Amygdala (tissue), 56 donors: ENCODE measurements at places on chromosomes 3 and 15.

DNA sequence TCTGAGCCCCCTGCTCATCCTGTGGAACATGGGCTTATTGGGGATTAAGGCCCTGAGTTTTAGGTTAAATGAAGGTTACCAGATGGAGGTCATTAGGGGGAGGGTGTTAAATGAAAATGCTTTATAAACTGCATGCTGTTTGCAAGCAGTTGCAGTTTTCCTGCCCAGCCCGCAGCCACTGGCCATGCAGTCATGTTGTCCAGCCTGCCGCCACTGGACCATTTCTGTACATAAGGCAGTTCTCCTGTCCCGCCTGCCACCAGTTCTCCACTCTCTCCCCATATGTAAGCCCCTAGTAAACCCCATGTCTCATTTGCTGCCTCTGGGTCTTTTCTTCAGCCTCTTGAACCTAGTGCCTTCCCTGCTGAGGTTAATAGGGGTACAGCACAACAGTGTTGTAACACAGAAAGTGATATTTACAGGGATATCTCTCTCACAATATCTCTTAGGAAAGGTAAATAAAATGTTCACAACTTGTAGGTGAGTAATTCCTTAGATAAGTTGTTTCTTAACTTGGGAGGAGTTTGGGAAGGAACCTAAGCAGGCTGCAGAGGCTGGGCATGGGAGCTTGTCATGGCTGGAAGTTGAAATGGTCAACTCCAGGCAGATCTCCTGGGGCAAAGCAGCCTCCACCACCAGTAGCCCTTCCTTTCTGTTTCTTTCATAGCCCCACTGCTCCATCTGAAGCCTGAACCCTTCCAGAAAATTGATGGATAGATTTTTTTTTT, 148.2 kb downstream of the CMSS1 start:
- DNase-seq = no peak

DNA sequence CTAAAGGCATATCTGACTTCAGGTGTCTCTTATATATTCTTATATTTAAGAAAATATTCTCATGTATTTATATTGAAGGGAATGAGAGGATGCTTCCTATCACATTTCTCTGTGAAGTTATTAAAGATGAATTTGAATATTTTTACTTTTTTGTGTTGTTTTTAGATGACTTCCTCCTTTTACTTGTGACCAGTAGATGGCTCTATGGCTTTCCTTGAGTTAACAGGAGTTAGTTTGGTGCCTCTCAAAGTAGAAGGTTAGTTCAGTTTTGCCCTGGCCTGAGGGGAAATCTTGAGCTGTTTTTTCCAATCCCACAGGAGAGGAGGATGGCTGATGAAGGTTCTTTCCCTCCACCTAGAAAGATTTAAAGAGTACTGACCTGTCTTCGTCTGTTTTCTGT, 80.7 kb downstream of the SQOR start:
- no peak for DNase-seq

DNA sequence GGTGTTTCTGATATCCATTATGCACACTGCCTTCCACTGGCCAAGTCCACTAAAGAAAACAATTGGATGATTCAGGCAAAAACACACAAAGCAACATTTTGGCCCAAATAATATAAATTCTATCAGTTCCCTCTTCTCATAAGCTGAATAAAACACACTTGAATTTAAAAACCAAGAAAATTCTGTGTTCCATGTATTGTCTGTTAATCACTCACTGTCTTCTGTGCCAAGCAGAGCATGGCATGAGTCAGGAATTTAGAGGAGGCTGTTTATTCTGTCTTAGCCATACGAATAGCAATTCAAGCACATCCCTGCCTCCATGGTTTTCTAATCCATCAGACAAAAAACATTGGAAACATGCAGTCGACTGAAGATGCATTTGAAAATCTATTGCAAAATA, 215.6 kb upstream of the UMPS start:
- DNase-seq = no peak

DNA sequence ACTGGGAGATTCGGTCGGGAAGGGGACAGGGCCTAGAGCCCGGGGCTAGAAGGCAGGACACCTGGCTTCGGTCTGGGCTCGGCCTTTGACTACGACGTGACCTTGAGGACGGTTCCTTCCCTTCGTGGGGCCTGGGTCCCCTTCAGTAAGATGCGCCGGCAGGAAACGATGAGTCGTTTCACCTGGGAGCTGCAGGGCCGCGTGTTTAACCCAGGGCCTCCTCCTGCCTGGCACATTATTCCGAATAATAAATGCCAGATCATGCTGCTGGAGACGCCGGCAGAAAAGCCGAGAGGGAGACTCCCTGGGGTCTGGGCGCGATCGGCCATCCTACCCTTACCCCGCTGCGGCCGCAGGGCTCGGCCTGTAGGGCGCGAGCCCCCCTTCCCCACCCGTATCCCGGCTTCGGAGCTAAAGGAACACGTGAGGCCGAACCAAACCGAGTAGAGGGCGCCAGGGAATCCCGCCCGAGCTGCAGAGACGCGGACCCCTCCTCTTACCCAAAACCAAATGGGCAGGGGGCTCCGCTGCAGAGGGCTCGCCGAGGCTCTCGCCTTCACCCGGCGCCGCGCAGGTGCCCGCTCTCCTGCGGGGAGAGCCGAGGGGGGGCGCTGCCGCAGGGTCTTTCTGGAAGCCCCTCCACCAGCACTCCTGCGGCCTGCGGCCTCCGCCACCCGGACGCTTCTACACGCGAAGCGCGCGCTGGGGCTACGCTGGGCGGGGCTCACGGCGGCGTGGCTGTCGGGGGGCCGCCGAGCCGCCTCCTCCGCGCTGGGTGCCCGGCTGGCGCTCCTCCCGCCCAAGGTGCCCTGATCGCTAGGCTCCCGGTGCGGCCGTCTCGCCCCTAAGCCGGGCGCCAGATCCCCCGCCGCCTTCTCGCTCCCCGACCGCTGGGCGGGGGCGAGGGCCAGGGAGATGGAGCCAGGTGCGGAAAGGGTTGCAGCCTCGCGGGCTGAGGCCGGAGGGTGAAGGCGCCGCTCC, at the start of gene BDH1:
Gene BDH1 (minus strand): TSS at position 688 of the 981 bp plus-strand sequence. CDS start 9,525 bp downstream, outside the sequence.
- peak; percentile 37 for DNase-seq

DNA sequence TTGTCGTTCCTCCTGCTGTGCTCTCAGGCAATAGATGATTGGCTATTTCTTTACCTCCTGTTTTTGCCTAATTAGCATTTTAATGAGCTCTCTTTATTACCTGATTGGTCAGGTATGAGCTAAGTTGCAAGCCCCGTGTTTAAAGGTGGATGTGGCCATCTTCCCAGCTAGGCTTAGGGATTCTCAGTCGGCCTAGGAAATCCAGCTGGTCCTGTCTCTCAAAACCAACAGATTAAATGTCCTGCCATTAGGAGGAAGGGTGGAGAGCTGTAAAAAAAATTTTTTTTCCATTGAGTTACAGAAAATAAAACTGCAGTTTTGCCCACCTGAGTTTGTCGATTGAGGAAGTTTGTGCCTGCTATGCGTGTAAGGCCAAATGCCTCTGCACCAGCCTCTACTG, 5.4 kb upstream of the ACSBG1 start:
- no peak for DNase-seq

DNA sequence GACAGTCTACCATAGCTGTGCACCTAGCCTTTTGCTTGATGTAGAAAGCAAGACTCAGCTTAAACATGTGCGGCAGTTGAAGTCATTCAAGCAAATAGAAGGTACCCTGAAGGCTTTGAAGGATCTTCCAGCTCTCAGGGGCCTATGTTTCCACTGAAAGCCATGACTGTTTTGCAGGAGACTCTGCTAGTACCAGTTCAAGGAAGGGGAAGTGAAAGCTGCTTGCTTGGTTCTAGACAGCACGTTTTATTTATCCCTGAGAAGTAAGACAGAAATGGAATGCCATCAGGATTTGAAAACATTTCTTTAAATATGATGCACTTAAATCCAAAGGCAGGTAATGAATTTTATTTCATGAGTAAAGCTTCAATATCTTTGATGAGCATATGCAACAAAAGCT, 311.4 kb downstream of the PDCD6IP start:
- no peak for DNase-seq

GRCh38 chr15:87753539-87753938, 503.0 kb downstream of the NTRK3 start:
- DNase-seq = no peak

DNA sequence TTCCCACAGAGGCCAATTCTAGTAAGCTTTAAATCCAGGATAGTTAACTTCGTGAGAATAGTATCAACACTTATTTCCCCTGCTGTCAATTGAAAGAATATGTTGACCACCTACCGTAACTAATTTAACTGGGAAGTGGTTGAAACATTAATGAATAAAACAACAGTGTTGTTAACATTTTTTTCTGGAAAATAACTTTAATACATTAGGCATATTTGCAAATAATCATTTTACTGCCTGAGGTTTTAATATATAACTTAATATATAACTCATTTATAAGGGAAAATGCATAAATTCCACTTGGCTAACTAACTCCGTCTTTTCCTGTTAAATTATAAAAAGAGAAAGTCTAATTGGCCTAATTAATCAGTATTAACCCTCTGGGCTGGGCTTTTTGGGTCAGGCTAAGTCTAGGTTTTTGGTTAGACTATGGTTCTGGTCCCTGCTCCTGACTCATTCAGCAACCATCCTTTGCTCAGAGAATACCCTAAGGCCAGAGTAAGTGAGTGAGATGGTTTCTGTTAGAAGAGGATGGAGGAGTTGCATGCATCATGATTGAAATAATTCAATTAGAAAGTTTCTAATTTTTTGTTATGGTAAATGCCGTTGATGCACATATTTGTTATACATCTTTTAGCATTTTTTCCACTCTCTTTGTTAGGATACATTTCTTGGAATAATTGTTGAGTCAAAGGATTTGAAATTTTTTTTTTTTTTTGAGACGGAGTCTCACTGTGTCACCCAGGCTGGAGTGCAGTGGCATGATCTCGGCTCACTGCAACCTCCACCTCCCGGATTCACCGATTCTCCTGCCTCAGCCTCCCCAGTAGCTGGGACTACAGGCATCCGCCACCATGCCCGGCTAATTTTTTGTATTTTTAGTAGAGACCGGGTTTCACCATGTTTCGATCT, 10.8 kb upstream of the SKIL start:
- no peak for DNase-seq

DNA sequence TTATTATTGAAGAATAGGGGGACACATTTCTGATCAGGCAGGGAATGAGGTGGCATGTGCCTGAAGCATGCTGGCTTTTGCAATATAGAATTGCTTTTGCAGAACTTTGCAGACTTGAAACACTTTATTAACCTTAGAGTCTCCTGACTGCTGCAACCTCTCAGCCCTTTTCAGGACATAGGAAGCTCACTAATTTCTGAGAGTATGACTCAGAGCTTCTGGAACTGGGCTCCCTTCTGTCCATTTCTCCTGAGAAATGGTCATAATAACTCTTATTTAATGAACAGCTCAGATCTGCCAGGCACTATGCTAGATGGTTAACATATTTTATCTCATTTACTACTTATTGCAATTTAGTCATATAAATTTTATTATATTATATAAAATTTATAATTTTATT, 38.6 kb upstream of the DGKG start:
- no peak for DNase-seq

DNA sequence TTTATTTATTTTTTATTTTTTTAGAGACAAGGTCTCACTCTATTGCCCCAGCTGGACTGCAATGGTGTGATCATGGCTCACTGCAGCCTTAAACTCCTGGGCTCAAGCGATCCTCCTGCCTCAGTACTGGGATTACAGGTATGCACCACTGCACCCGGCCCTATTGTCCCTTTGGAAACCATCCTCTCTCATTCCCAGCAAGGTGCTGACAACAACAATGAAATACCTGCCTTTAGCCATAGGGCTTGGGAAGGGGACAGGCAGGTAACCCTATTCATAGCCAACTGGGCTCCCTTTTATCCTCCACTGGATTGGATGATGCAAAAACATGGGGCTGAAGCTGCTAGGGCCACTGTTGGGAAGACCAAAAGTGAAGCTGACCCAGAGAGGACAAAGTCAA, 43.1 kb downstream of the SCAP start:
- DNase-seq = no peak

DNA sequence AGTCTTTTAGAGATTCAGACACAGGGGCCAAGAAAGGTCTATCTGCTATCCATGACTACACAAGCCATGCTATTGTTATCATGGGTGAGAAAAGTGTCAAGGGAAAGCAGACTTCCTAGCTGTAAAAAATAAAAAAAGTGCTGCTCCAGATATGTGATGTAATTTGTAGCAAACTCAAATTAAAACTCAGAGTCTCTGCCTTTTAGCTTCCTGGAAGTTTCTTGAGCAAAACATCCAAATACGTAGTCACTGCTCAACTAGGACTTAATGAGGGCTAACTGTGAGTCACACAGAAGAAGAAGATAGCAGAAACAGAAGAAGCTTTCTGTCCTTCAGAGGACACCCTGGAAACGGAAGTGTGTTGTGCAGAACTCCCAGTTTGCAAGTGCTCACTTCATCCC, 393.4 kb upstream of the NR2F2 start:
- DNase-seq = no peak

GRCh38 chr3:173913397-173913796, 515.9 kb downstream of the NLGN1 start:
- no peak for DNase-seq

GRCh38 chr15:56757875-56758274, 24.6 kb upstream of the ZNF280D start:
- no peak for DNase-seq

DNA sequence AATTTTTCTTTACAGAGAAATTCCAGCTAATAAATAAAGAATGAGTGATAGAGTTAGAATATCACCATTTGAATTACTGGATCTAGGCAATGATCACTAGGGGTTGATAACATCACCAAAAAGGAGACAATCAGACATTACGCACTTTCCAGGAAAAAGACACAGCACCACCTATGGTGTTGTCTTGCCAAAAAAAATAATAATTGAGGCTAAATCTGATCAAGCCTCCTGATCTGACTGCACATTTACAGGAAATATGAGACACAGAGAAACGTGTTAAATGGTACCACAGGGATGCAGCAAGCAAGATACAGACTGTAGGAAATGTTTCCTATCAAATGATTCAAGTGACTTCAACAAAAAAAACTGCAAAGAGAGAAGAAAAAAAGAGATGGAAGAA, 92.8 kb downstream of the EOMES start:
- DNase-seq = no peak

DNA sequence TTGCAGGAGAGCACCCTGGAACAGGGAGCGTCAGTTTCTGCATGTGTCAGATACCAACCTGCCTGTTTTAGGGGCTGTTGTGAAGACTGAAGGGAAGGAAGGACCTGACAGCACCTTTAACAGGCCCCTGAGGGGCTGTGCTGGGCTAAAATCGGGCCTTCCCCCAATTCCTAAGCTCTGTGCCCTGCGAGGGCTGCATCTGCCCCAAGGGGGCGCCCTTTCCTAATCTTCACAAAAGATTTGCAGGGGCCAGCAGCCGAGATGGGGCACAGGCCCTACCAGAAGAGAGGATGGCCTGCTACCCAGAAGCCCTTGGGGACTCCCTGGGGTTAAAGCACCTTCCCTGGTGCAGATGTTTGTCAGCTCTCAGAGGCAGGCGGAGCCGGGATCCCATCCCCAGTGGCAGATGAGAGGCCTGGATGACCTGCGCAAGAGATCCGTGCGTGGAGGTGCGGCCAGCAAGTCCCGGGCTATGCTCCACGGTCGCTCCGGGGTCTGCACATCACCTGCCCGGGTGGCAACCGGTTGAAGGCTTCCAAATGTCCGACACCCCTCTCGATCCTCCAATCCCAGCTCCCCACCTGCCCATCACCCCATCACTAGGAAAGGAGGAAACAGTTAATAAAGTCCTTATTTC, 53.6 kb downstream of the RHCG start:
- peak; percentile 70 for DNase-seq

GRCh38 chr3:67866571-67866970, 212.2 kb upstream of the SUCLG2 start:
- DNase-seq = no peak

GRCh38 chr3:115165701-115166100, 18.6 kb upstream of the ZBTB20 start:
- DNase-seq = no peak
